Stomach (tissue), 19 donors: ENCODE measurements at places on chromosomes 1 and 21. TPM values are rescaled to one million over a fixed set of nuclear protein-coding genes. Genes with fewer than 3 reads are reported as not detected.

GRCh38 chr1:44154049-44154448 lies 12.6 kb upstream of the KLF18 start:
- DNase-seq, result no peak
- no peak overlapping the region for H3K27ac ChIP-seq
- H3K36me3 ChIP-seq, result no peaks in the 10 kb centered on the region
- no peaks in the 10 kb centered on the region for H3K27me3 ChIP-seq
- H3K4me3 ChIP-seq, result no peak overlapping the region

Gene MXRA8
- total RNA-seq, result 65.6 TPM

GRCh38 chr21:32687643-32688345 lies 40.0 kb downstream of the SYNJ1 start:
- H3K27me3 ChIP-seq, result no peaks in the 10 kb centered on the region
- no peaks in the 10 kb centered on the region for H3K4me1 ChIP-seq
- DNase-seq, result no peak
- no peak overlapping the region for H3K27ac ChIP-seq

- H3K4me3 ChIP-seq, result peak overlapping the region; percentile 73
- H3K4me1 ChIP-seq, result peaks cover 61% of the 10 kb centered on the region
- DNase-seq, result no peak
- peak overlapping the region; percentile 95 for H3K27ac ChIP-seq
These were observed 1.7 kb downstream of the EPHA2 start for GRCh38 chr1:16153999-16154673.

DNA sequence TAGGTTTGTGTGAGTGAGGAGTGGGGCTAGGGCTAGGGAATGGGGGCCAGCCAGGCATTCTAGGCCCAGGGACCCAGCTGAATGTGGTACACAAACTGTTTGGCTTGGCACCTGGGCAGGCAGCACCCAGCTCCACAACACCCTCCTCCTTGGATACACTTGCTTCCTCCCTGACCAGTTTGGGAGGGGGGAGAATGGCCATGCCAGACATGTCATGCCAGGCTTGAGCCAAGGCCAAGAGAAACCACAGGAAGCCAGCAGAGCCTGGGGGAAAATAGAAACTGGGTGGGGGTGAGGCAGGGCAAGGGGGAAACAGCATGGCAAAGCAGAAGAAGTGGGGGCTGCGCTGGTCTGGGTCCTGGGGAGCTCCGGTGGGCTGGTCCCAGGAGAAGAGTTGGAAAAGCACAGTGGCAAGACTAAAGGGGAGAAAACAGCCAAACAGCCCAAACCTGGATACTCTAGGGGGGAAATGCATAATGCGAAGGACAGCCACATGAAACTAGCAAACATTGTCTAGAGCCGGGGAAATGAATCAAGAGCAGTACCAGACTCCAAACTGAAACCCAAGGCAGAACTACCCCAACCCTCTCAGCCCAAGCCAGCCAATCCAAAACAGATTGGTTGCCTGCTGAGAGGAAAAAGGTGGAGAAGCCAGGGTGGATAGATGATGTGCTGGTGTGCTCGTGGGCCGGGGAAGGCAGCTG lies 47.9 kb downstream of the LGR6 start:
- no peaks in the 10 kb centered on the region for H3K36me3 ChIP-seq
- H3K4me3 ChIP-seq, result no peak overlapping the region
- H3K27me3 ChIP-seq, result peaks cover 18% of the 10 kb centered on the region
- no peaks in the 10 kb centered on the region for H3K4me1 ChIP-seq

- DNase-seq, result no peak
- H3K4me3 ChIP-seq, result no peak overlapping the region
- no peaks in the 10 kb centered on the region for H3K36me3 ChIP-seq
These were observed 43.8 kb upstream of the PRRX1 start for GRCh38 chr1:170620164-170620563.

Gene C1orf21
- 38.1 TPM for total RNA-seq

GRCh38 chr21:44872323-44872648 lies 1.2 kb downstream of the PTTG1IP start:
- no peaks in the 10 kb centered on the region for H3K27me3 ChIP-seq
- H3K4me1 ChIP-seq, result peaks cover 70% of the 10 kb centered on the region
- no peak for DNase-seq
- H3K36me3 ChIP-seq, result no peaks in the 10 kb centered on the region
- peak overlapping the region; percentile 97 for H3K27ac ChIP-seq
- peak overlapping the region; percentile 98 for H3K4me3 ChIP-seq

DNA sequence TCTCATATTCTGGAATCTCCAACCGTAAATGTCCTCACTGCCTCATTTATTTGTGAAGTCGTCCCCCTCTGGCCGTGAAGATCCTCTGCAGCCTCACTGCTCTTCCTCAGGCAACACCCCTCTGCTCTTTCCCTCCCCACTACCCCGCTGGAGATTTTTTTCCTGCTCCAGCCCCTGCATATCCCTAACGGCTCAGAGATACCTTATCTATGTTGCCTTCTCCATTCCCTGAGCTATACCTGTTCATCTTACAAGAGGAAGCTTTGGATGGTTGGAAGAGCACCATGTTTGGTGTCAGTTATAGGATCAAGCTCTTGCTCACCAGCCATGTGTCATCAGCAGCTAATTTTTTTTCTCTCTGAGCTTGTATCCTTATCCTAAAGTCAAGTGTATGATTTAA lies 26.4 kb downstream of the LRRC8B start:
- DNase-seq, result no peak
- H3K4me1 ChIP-seq, result peaks cover 22% of the 10 kb centered on the region
- no peaks in the 10 kb centered on the region for H3K36me3 ChIP-seq
- H3K27me3 ChIP-seq, result no peaks in the 10 kb centered on the region
- no peak overlapping the region for H3K4me3 ChIP-seq

- H3K27ac ChIP-seq, result peak overlapping the region; percentile 63
- peak overlapping the region; percentile 3 for H3K4me3 ChIP-seq
- peak; percentile 78 for DNase-seq
- H3K4me1 ChIP-seq, result peaks cover 4% of the 10 kb centered on the region
- no peaks in the 10 kb centered on the region for H3K36me3 ChIP-seq
These were observed 9.7 kb upstream of the SHCBP1L start for GRCh38 chr1:182962554-182963115.

GRCh38 chr1:37717631-37718030 lies 25.3 kb downstream of the CDCA8 start:
- no peak overlapping the region for H3K27ac ChIP-seq
- no peaks in the 10 kb centered on the region for H3K36me3 ChIP-seq
- no peaks in the 10 kb centered on the region for H3K4me1 ChIP-seq

Gene CELA3A
- total RNA-seq, result not detected

DNA sequence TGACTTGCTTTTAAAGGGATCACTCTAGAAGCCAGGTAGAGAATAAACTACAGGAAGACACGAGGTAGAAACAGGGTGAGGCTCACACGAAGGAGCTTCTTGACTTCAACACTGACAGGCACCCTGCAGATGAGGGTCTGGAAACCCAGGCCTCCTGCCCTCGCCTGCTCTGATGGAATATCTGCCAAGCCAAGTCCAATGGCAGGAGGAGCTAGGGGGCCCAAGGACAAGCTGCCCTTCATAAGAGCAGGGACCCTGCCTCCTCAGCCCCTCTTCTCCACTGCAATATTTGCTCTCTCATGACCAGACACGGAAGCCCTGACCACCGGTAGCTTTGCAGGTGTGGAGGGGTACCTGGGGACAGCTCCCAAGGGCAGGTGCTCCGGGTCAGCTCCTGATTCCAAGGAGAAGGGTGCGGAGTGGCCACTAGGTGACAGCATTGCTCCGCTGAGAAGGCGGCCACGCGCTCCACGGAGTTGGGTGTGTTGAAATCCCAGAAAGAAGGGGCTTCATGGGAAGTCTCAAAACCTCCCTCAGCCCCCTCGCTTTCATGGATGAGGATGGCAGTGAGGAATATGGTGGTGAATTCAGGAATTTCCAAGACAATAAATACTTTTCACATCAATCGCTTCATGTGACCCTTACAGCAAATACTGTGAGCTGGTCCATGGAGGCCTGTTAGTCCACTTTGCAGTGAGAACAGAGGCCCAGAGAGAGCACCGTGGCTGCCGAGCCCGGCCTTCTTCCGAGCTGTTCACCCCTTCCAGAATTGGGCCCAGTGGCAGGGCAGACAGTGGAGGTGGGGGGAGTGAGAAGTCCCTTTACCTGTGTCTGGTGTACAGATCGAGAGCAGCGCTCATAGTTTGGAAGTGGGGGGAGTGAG lies 33.2 kb upstream of the PAX7 start:
- H3K4me1 ChIP-seq, result peaks cover 13% of the 10 kb centered on the region
- H3K27ac ChIP-seq, result no peak overlapping the region
- H3K36me3 ChIP-seq, result no peaks in the 10 kb centered on the region
- peak; percentile 81 for DNase-seq
- H3K4me3 ChIP-seq, result no peak overlapping the region

DNA sequence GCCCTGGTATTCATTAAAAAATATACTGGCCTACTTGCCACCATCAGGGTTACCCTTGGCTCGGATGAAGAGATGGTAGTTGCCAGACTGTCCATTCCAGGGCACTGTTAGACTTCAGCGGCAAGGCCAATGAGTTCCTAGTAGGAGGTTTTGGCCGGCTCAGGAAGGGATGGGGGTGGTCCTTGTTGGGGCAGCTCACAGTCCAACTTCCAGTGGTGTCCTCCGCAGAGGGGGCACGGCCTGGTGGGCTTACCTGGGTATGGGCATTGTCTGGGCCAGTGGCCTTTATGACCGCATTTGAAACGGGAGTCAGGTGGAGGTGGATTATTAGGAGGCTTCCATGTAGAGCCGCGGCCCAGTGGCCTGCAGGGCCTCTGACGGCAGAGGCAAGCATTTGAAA lies 139.1 kb upstream of the ETV3 start:
- H3K27ac ChIP-seq, result no peak overlapping the region
- H3K27me3 ChIP-seq, result peaks cover 66% of the 10 kb centered on the region
- DNase-seq, result no peak
- H3K4me1 ChIP-seq, result peaks cover 4% of the 10 kb centered on the region
- no peaks in the 10 kb centered on the region for H3K36me3 ChIP-seq

Gene WNT4
- 0.58 TPM for total RNA-seq

DNA sequence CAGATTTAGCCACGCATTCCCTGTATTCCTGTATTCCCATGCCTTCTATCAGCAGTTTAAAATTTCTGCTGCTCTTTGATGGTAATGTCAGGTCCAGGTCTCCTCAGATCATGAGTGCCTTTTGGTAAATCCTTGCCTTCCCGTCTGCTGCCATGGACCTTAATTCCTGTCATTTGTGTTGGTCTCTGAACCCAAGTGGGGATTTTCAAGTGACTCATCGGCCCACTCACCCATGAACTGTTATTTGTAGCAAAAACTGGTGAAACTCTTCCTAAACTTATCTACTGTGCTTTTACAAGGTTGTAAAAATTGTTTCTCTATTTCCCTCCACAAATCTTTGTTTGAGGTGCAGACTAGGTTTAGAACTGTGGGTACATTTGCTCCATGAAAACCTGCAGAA lies 47.4 kb downstream of the ACTN2 start:
- H3K4me1 ChIP-seq, result no peaks in the 10 kb centered on the region
- no peak for DNase-seq
- H3K27me3 ChIP-seq, result no peaks in the 10 kb centered on the region
- H3K27ac ChIP-seq, result no peak overlapping the region

- H3K27me3 ChIP-seq, result no peaks in the 10 kb centered on the region
- no peak overlapping the region for H3K4me3 ChIP-seq
- H3K36me3 ChIP-seq, result no peaks in the 10 kb centered on the region
- no peak overlapping the region for H3K27ac ChIP-seq
- no peak for DNase-seq
These were observed 48.9 kb upstream of the MROH9 start for GRCh38 chr1:170886460-170886859.

GRCh38 chr1:167210966-167211674 lies 9.6 kb upstream of the POU2F1 start:
- no peaks in the 10 kb centered on the region for H3K4me1 ChIP-seq
- H3K27ac ChIP-seq, result no peak overlapping the region
- no peaks in the 10 kb centered on the region for H3K27me3 ChIP-seq

DNA sequence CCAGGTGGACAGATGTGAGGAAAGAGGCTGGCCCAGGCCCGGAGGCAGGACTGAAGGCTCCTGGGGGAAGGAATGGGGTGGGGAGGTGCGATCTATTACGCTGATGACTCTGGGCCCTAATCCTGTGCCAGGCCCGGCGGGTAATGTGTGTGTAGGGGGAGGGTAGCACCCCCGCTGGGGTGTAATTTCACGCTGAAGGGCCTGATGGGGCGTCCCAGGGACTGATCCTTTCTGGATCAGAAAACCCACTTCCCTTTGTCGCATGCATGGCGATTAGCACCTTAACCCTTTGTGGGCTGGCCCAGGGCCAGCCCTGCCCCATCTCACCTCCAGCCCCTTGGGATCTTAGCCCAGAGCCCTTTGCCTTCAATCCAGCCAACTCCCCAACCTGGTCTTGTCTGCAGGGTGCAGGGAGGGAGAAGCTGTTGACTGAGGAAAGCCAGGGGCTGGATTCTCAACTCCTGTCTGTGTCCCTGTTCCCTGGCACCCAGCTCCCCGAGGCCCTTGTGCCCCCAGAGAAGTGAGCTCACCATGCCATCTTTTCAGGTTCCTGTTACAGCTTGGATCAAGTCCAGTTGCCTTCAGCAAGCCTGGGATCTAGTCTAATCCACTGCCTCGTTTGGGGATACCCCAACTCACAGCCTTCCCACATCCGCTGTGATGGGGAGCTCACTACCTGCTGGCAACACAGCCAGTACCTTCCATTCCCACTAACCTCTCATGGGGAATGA lies 26.0 kb downstream of the KNCN start:
- H3K4me3 ChIP-seq, result no peak overlapping the region
- H3K4me1 ChIP-seq, result peaks cover 10% of the 10 kb centered on the region
- no peaks in the 10 kb centered on the region for H3K27me3 ChIP-seq

DNA sequence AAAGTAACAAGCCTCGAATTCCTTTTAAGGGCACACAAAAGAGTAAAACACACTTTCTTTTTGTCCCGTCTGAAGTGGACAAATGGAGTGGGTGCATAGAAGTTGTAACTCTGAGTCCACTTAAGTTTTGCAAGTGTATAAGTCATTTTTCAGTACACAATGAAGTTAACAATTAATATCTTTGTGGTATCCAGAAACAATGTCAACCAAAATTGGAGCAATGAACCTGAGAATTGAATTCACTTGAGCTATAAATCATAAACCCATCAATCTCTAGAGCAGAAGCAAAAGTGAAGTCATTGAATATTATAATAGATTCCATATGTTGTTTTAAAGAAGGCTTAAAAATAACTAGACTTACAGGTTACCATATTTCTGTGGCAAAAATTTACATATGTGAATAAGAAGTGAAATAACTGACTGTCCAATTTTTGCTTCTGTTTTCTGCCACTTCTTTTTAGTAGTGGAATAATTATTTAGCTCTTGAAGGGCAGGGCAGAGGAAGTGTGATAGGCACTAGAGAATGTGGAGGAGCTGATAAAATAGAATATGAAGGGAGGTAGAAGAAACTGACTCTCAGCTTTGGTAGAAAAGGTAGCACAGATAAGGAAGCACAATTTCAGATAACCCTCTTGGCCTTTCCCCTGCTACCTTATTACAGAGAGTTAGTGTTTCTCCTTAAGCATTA lies 73.9 kb upstream of the RGL1 start:
- no peak for DNase-seq
- H3K4me3 ChIP-seq, result no peak overlapping the region
- H3K27me3 ChIP-seq, result no peaks in the 10 kb centered on the region
- H3K36me3 ChIP-seq, result no peaks in the 10 kb centered on the region
- H3K27ac ChIP-seq, result no peak overlapping the region

DNA sequence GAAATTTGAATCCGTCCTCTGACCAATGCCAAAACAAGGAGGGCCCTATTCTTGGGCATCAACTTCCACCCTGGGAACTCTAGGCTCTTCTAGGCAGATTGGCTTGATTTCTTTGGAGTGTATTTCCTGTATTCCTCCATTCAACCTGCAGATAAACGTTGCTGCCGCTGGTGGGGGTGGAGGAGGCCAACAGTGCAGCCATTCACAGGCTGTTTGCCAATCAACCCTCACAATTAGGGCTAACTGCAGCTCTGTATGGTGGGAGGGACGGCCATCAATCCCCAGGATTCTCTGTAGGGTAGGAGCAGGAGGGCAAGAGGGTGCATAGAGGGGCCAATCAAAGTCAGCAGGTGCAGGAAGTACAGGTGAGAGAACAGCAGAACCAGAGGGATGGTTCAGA lies 273.1 kb upstream of the PROX1 start:
- no peaks in the 10 kb centered on the region for H3K36me3 ChIP-seq
- no peak overlapping the region for H3K4me3 ChIP-seq
- no peak for DNase-seq
- H3K27me3 ChIP-seq, result no peaks in the 10 kb centered on the region

Gene SEC16B
- total RNA-seq, result 32.1 TPM
